Hematopoietic multipotent progenitor cell treated with erythropoietin and hydrocortisone succinate and interleukin-3 and kit ligand, for 4 days (in vitro differentiated cells): ENCODE measurements at places on chromosomes 16 and 17.

DNA sequence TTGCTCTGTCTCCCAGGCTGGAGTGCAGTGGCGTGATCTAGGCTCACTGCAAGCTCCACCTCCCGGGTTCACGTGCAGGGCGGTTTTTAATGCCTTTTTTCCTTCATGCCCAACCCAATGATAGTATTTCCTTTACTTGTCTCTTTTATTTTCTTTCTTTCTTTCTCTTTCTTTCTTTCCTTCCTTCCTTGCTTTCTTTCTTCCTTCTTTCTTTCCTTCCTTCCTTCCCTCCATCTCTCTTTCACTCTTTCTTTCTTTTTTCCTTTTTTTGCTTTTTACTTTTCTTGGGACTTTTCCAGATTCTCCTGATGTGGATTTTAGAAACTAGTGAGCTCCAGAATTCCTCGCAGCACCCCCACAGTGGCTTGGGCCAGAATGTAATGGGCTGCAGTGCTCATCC is 3.1 kb downstream of the MYH3 start:
- no peak for DNase-seq

- DNase-seq, result no peak
Observed at GRCh38 chr17:70136131-70136530, 33.2 kb upstream of the KCNJ2 start.

GRCh38 chr17:76805319-76805718 is 62.9 kb upstream of the MGAT5B start:
- no peak for DNase-seq

GRCh38 chr16:26665166-26665939 is 401.4 kb upstream of the C16orf82 start:
- no peak for DNase-seq

GRCh38 chr17:8016632-8017424 is 14.4 kb downstream of the GUCY2D start:
- peak; percentile 83 for DNase-seq

DNA sequence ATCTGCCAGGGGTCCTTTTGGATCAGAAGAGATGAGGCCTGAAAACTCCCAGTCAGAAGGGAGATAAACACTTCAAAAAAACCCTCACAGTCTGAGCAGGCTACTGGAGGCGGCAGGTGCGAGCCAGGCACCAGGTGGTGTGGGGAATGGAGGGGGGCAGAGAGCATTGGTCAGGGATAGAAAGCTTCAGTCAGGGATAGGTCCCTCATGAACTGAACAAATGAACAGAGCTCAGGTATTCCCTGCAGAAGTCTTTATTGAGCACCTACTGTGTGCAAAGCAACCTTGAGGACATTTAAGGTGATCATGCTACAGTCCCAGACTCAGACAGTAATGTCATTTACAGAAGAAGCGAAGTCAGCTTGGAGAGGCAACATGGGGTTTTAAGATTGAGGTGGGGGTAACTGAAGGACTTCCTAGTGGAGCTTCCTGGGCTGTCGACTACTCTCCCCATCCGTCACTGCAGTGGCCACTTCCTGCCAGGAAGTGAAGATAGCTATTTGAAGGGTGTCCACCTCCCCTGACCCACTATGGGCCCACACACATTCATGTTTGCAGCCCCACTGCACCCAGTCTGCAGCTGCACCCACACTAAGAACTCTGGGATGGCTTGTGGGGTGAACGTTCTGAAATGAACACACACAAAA is 3.2 kb downstream of the KIFC3 start:
- DNase-seq, result no peak

- peak; percentile 21 for DNase-seq
Observed at GRCh38 chr16:47787696-47788095, 326.6 kb downstream of the PHKB start.

DNA sequence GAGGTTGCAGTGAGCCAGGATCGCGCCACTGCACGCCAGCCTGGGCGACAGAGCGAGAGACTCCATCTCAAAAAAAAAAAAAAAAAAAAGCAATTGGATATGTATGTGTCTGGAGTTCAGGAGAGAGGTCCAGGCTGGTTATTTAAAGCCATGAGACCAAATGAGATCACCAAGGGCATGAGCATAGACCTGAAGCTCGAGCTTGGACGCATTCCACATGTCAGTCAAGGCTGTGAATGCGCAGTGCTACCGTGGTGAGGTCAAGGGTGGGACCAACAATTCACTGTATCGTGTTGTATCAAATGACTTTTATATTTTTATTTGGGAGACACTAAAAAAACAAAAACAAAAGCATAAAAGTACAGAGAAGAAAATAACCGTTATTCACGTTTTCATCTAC is 29.1 kb upstream of the SPNS2 start:
- DNase-seq, result no peak

DNA sequence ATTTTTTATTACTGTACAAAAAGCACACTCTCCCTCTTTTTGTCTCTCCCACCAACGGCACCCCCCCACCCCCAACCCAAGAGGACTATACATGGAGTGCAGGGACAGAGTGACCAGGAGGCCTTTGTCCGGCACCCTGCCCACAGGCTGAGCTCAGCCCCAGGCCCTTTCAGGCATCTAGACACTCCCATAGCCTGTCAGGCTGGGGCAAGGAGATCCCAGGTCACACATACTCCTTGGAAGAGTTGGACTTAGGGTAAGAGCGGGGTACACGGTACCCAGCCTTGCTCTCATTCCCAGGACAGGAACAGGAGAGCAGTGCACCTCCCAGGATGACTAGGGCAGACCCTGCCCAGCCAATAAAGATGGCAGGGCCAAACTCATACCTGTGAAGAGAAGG is 2.1 kb downstream of the CLDN7 start:
- no peak for DNase-seq

DNA sequence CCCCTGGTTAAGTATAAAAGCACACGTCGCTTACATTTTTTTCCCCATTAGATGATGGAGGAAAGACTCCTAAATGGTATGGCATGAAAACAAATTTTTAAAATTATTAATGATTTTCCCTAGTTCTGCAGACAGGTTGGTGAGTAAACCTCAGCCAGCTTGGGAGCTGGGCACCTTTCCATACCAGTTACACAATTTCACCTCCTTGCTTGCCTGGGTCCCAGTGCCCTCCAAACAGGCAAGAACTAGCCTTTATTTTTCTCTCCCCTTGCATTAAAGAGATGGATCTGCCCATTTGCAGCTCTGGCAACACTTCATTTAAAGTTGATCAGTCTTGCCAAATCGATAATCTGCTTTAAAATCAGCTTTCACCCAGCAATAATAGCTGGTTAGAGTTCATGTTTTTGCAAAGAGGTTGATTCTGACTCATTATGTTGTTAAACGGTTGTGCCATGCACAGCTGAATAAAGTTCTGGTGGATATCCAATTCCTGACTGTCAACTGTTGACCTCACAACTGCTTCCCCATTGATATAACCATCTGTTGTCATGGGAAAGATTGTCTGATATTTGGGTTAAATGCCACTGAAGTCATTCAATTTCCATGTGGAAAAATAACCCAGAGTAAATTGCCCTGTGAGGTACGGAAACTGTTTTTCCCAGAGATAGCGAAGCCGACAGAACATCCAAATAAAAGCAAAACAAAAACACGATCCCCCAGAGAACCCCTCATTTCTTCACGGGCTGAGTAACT is 1.3 kb downstream of the C17orf58 start:
- DNase-seq, result peak; percentile 49

DNA sequence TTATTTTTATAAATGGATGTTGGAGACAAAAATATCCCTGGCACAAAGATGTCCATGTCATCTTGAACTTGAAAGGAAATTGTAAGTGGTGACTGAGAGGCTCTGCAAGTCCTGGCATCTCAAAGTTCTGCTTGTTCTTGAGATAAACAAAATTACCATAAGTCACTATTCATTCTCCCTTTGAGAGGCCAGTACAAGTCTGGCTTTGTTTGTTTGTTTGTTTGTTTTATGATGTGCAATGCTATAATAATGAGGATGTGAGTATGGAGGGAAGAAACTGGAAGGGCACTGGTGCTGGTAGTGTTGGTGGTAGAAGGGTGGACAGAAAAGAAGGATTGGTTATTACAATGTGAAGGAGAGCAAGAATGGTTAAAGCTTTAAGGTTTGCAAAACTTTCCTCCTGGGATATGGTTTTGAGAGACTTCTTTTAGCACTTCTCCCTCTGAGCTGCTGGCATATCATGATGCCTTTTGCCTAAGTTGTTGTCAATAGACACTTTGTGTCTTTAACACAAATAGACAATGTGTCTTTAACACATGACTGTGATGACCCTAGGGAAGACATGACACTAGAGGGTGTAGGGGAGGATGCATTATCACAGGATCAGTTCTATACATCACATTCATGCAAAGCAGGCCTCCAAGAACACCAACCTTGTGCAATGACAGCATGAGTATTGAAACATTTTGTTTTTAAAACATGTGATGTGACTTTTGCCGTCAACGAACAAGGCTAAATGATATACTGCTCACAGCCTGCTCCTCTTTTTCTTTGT is 880.5 kb upstream of the GOT2 start:
- no peak for DNase-seq

DNA sequence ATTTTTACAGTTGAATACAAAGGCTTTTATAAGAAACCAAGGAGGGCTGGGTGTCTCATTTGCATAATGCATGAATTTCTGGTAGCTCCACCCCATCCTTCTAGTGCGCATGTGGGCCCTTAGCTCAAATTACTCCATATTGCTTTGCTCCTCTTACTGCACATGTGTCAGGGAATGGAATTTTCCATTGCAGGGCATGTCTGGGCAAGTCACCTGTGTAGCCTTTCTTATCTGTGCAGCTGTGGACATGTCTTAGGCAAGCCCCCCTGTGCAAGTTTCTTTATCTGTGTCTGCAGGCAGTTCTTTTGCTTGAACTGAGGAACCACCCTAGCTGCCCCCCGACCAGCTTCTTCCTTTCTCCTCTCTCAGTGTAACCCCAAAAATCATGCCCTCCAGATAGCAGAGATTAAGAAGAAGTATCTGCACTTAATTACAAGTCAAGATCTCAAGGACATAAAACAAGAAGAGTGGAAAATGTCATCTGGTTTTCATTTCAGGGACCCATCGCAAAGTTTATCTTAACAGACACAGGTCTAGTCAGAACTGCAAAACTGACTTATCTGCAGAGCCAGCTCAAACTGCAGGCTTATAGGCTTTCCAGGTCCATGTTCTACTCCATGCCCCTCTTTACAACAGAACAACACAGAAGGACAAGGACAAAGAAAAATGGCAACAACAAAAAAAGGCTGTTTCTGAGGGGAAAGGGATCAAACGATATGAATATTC is 137.9 kb upstream of the HS3ST4 start:
- peak; percentile 52 for DNase-seq

- peak; percentile 78 for DNase-seq
Observed at GRCh38 chr17:70552230-70552981, 383.1 kb downstream of the KCNJ2 start.

- DNase-seq, result no peak
Observed at GRCh38 chr16:49453021-49453420, 79.4 kb downstream of the C16orf78 start.

GRCh38 chr16:13957197-13958078 is 37.5 kb downstream of the ERCC4 start:
- peak; percentile 72 for DNase-seq

DNA sequence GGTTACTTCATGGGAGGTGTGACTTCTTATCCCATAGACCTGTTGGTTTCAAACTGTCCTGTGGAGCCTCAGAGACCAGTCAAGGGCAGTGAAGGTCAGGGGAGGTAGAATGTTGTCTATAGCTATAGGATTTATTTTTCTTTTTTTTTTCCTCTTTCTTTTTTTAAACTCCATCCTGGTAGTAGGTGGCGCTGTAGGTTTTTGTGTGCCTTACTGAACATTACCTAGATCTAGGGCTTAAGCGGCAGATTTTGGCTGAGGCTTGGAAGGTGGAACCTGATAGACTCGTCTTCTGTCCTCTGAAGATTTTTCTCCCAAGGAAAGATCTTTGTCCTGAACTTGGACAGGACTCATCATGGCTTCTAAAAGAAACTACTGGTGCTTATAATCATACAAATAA is 8.2 kb upstream of the LASP1NB start:
- DNase-seq, result no peak

DNA sequence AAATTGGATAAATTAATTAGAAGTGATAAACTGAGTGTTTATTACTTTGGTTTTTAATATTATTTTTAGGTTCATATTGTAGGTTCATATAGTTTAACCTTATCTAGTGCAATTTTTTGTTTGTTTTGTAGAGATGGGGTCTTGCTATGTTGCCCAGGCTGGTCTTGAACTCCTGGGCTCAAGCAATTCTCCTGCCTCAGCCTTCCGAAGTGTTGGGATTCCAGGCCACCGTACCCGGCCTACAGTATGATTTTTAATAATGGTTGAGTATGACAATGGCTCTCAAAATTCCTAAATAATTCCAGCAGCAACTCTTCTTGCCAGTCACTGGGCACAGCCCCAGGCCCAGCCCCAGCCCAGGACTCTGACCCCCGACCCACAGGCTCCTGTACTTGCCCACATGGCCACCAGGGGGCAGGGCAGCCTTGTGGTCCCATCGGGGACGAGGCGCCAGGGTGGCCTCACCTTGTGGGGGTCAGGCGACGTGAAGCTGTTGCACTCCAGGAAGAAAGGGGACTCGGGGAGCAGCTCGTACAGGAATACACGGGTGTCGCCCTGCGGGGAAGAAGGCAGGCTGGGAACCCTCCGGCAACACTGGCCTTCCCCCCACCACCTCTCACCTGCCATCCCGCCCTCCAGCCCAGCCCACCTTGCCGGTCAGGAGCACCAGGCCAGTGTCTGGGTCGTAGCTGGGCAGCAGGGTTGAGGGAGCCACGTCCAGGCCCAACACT is 7.9 kb upstream of the PAM16 start:
- peak; percentile 71 for DNase-seq

DNA sequence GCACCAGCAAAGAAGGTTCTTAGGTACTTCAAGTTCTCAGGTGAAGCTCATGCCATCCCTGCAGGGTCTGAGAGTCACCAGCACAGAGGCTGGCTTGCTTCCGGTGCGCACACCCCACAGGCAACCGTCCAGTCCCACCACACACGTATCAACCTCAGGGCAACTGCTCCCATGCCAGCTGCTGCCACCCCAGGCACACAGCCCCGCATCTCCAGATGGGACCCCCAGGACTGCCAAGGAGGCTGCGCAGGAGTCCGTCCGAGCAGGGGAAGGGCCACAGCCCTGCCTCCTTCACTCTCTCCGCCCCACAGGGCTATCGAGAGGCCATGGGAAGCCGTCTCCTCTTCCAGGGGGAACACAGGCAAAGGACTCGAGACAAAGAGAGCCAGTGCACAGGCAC is 13.3 kb downstream of the KIFC3 start:
- no peak for DNase-seq

DNA sequence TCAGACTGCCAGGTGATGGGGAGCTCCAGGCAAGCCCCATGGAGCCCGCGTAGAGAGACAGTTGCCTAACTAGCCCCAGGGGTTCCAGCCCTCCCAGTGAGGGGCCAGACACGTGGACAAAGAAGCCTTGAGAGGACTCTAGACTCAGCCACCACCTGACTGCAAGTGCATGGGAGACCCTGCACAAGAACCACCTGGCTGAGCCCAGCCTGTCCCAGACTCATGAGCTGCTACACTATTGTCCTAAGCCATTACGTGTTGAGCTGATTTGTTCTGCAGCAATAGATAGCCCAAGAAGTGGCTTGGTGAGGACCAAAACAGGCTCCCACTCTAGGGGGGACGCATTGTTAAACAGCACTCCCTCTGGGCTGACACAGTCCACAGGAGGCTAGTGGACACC is 37.6 kb upstream of the KLHDC4 start:
- DNase-seq, result no peak

GRCh38 chr17:42291129-42291528 is 2.8 kb downstream of the STAT5A start:
- DNase-seq, result no peak
